ENCODE measurements at places on chromosomes 3 and 15. TPM values are rescaled to one million over a fixed set of nuclear protein-coding genes. Genes with fewer than 3 reads are reported as not detected.
A peak's percentile ranks its signal among the peaks of the same experiment; 100 is the strongest.

Gene MKRN2
- 22.2 TPM for total RNA-seq

Gene FSIP1
- total RNA-seq, result 0.53 TPM

Gene PIGZ
- total RNA-seq, result 1.8 TPM

Gene INSYN1
- total RNA-seq, result not detected

Gene SCG3
- total RNA-seq, result not detected

Gene CNTN4
- total RNA-seq, result 0.05 TPM

Gene EXD1
- total RNA-seq, result not detected

Gene WWTR1
- total RNA-seq, result 0.73 TPM

Gene NDN
- 0.17 TPM for total RNA-seq

Gene GP9
- not detected for total RNA-seq

Gene EPHB1
- total RNA-seq, result 3.8 TPM

Gene PLCB2
- 109 TPM for total RNA-seq

Gene CELF6
- 2.2 TPM for total RNA-seq

- DNase-seq, result no peak
Measured at GRCh38 chr3:127780536-127781400, 41.5 kb downstream of the MGLL start.

DNA sequence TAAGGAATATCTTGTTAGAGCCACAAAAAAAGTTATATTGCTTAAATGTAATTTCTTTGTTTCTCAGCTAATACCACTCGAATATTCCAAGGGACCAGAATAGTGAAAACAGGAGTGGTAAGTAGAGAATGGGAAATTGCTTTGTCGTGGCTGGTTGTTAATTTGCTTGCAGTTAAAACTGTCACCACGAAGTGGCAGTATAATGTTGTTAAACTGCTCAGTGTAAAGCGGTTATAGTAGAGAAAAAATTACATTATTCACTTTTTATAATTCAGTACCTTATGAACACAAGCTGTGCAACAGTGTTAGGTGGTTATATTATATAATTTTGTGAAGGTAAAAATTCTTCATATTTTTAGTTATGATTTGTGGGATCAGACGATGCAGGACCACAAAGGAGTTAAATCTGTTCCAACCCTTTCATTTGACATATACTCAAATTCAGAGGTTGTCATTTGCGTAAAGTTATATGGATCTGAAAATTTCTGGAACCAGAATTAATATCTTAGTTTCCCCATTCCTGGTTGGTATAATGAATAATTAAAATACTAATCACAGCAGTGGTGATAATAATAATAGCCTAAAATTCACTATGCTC, 171.8 kb downstream of the FEZF2 start:
- no peak for DNase-seq

DNA sequence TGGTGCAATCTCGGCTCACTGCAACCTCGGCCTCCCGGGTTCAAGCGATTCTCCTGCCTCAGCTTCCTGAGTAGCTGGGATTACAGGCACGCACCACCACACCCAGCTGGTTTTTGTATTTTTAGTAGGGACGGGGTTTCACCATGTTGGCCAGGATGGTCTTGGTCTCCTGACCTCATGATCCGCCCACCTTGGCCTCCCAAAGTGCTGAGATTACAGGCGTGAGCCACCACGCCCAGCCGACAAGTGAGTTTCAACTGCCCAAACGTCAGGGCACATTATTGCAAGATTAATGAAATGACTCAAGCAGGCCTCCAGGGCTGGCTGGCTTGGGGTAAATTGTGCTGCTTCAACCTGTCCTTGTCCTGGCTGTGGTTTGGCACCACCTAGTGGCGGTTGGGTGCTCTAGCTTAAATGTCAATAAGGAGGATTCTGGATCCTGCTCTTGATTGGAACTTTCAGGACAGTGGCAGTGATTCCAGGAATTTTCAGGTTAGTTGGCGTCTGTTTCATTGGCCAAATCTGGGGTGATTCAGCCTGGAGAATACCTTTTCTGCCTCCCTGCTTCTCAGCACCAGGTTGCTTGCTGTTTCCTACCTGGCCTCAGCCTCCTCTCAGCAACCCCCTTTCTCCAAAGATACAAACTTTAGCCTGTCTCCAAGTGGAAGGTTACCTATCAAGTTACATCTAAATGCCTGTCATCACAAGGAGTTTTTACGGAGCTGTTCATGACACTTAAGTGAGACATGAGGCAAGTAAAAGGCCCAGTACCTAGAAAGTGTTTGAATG, 32.4 kb upstream of the SACM1L start:
- DNase-seq, result peak; percentile 71

GRCh38 chr3:55488398-55489055, 1.4 kb upstream of the WNT5A start:
- DNase-seq, result no peak

- DNase-seq, result no peak
Measured at GRCh38 chr3:140204271-140204984, 269.4 kb downstream of the CLSTN2 start.

GRCh38 chr15:101379647-101380046, 84.6 kb upstream of the SNRPA1 start:
- DNase-seq, result no peak

DNA sequence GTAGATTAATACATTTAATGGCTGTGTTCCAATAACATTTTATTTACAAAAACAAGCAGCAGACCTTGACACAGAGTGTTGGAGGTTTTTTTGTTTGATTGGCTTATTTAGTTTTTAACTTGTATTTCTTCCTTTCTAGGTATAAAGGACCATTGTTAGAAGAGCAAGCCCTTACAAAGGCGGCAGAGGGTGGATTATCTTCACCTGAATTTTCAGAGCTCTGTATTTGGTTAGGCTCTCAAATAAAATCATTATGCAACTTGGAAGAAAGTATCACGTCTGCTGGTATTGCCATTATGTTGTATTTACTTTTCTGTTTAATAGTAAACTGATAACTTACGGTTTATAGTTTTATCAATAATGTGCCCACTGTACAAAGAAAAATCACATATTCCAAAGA, 10.0 kb downstream of the FAM98B start:
- no peak for DNase-seq

DNA sequence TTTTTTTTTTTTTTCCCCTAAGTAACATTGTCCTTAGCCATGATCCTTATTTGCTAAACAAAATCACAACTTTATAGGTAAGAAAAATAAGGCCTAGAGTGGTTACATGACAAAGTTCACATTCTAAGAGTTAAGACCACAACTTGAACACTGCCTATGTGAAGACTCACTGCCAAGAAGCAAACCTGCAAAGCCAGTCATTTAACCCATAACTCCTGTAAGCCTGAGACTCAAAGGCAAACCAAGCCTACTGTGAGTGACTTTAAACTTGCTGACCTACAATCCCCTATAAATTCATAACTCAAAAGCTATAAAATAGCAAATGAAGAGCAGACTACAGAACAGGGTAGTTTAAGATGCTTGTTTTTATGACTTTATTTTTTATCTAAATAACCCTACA, 12.9 kb upstream of the ANKRD28 start:
- DNase-seq, result no peak

- no peak for DNase-seq
Measured at GRCh38 chr3:79285380-79285779, 482.4 kb downstream of the ROBO1 start.

- no peak for DNase-seq
Measured at GRCh38 chr15:52292780-52293392, 2.7 kb downstream of the MYO5C start.

- DNase-seq, result no peak
Measured at GRCh38 chr3:63655519-63655918, 3.0 kb downstream of the SNTN start.

GRCh38 chr3:134677196-134677986, 26.6 kb upstream of the KY start:
- DNase-seq, result no peak

DNA sequence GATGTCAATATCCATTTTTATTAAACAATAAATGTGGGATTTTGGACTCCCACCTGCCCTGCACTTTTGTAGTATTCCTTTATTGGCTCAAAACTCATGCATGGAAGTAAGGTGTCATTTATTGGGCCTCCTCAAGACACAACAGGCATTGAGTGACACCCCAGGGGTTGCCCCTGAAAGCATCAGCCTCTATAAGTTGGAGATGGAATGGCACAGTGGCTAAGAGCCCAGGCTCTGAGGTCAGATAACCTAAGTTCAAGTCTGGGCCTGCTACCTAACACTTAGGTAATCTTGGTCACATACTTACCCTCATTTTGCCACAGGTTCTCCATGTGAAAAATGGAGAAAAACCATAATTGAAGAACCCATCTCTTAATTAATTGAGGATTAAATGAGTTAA, 4.6 kb downstream of the CAPN3 start:
- DNase-seq, result no peak

GRCh38 chr3:181362378-181362777, 349.3 kb upstream of the SOX2 start:
- no peak for DNase-seq

GRCh38 chr15:98289747-98290146, 329.2 kb downstream of the ARRDC4 start:
- no peak for DNase-seq

GRCh38 chr3:128655531-128655930, 4.9 kb upstream of the RPN1 start:
- no peak for DNase-seq

GRCh38 chr15:70198441-70199123, 100.9 kb upstream of the TLE3 start:
- DNase-seq, result no peak

- no peak for DNase-seq
Measured at GRCh38 chr3:195226445-195226844, 44.5 kb downstream of the XXYLT1 start.

DNA sequence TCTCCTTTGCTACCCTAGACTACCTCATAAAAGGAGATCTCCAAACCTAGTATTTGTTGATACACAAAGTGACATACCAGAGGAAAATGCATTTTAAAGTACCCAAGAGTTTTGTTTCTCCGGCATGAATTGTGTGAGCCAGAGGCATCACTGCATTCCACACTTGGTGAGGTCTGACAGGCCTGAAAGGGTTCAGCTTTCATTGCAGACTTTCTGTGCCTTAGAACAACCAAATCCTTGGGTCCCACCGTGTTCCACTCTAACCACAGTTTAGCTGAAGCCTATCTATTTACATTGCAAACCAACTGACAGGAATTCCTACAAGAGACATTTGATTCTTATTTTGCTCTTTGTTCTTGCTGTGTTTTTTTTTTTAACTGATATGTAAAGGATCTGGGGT, 21.0 kb upstream of the EID1 start:
- DNase-seq, result no peak

- no peak for DNase-seq
Measured at GRCh38 chr15:74613953-74614743, 1.5 kb upstream of the CLK3 start.

DNA sequence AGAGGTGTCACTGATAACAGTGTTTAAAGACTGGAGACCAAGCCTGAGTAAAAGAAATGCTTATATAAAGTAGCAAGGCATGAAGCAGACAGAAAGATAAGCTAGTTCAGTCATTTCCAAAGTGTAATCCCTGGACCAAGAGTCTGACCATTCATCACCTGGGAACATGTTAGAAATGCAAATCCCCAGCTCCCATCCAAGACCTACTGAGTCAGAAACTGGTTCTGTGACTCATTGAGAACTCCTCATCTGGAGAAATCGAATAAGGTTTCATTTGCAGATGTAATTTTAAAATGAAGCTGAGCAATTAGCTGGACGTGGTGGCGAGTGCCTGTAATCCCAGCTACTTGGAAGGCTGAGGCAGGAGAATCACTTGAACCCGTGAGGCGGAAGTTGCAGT, 473.9 kb upstream of the UBE2E2 start:
- DNase-seq, result no peak

DNA sequence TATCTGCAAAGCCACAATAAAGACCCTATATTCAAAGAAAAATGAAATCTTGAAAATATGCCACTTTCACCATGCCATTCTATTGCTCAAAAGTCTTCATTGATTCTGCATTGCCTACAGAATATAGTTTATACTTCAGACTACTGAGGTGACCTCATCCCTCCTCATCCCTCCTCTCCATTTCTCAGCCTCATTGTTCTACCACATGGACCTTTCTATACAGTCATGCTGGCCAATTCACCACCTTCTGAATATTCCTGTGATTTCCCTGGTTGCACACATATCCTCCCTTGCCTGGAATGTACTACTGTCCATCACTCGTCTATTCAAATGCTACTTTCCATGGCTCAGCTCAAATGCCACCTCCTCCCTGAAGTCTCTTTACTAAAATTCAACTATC, 3.5 kb upstream of the COL8A1 start:
- DNase-seq, result no peak

GRCh38 chr3:115164374-115165221, 17.5 kb upstream of the ZBTB20 start:
- no peak for DNase-seq

- no peak for DNase-seq
Measured at GRCh38 chr3:4596612-4597011, 103.5 kb downstream of the ITPR1 start.

DNA sequence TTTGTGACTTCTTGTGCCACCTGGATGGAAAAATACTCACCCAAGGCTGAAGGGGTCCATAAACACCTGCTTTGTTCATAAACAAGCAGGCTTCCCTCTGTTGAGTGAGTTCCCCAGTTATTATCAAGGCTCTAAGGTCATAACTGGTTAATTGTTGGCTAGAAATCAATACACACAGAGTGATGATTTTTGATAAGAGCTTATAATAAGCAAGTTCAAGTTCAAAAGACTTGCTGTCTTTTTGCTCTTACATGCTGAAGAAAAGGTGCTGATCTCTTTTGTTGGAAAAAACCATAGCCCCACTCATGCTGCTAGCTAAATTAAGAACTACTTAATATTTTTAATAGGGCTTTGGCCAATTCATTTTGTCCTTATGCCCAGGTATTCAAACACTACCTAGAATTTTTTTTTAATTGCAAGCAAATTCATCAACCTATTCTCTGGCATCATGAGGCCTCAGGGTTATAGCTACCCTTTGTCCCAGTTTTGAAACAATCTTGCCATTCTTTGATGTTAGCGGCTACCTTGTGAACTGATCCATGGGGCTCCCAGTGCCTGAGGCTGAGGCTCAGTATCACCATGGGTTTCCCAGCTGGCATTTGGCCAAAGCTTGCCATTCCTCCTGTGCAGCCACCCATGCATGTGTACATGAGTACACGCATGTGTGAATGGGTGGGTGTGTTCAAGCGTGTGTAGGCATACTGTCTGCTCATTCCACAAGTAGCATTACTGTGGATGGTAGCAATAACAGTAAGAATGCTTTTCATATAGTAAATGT, 127.6 kb upstream of the LPP start:
- DNase-seq, result no peak

GRCh38 chr3:13051066-13051465, 22.2 kb downstream of the IQSEC1 start:
- DNase-seq, result no peak

DNA sequence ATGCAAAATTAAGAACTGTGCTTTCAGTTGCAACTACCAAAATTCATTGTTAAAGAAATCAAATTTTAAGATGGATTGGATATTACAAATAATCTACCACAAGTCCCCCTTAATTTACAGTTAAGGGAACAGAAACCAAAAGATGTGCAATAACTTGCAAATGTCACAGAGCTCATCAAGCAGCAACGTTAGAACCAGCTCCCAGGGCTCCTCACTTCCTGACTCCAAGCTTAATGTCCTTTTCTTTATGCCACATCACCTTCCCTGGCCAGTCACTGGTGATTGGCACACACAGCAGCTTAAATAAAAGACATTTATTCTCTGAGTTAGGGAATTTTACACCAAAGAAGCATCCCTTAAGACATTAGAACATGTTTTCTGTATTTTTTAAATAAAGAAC, 159.7 kb downstream of the RSL24D1 start:
- no peak for DNase-seq

- no peak for DNase-seq
Measured at GRCh38 chr3:127689266-127689860, 16.6 kb downstream of the ABTB1 start.

- no peak for DNase-seq
Measured at GRCh38 chr3:190481779-190482178, 32.1 kb upstream of the TMEM207 start.

GRCh38 chr15:25545017-25545416, 106.2 kb upstream of the UBE3A start:
- no peak for DNase-seq
